ENCODE measurements at places on chromosomes 12 and 14.

GRCh38 chr12:1179128-1179527 lies 188.1 kb downstream of the ERC1 start:
- DNase-seq, result no peak

- no peak for DNase-seq
These were observed 2.0 kb upstream of the NECAP1 start for GRCh38 chr12:8080120-8080519.

DNA sequence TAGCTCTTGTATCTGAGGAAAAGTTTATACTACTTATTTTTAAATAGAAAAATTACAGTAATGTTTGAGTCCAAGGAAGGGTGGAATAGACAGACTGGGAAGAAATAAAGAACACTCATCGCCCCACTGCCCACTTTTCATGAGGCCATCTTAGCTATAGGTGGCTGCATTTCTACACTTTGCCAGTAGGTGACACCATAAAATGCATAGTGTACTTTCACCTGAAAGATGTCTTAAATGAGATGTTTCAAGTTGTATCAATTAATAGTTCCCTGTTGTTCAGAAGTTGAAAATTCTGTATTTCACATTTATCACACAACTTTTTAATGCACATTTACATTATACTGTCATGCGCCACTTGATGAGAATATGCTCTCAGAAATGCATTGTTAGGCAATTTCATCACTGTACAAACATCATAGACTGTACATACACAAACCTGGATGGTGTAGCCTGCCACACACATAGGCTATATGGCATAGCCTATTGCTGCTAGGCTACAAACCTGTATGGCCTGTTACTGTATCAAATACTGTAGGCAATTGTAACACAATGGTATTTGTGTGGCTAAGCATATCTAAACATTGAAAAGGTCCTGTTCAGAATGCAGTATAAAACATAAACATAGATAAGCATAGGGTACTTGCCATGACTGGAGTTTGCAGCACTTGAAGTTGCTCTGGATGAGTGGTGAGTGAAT lies 27.6 kb downstream of the PMCH start:
- peak; percentile 6 for DNase-seq

DNA sequence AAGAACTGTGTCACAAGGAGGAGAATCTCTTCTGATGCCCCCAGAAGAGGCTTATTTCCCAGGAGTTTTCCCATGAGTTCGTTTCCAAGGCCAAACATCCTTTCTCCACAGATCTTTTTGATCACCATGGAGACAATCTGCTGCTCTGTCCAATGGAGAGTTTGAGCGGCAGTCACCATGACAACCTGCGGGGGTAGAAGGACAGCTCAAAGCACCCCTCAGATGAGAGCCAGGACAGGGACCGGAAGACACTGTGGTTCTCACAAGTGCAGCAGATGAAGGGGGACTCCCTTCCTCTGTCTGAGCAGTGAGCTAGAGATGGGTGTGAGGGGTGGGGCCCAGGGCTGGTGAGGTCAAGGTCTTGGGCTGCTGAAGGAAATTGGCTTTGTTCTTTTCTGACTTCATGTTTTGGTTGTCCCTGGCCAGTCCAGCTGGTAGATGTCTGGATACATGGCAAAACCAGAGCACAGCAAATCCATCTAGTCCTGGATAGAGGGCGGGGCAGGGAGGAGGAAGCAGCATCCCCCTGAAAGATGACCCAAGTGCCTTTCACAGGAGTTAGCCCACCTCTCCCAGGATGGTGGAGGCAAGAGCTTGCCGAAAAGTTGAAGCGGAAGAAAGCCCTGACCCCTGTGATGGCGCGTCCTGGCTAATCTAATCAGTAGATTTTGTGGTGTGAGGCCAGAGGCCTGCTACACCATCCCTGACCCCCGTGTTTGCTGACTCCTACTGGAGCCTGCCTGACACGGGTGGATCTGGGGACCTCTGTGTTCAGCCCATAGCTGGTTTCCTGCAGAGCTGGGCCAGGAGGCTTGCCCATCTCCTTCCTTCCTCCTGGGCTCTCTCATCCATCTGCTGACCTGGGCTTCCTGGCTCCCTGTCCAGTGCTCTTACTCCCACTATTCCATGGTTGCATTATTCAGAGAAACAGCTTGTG lies 24.4 kb downstream of the DHRS2 start:
- DNase-seq, result no peak

GRCh38 chr14:61607570-61608244 lies 87.6 kb upstream of the HIF1A start:
- DNase-seq, result no peak

DNA sequence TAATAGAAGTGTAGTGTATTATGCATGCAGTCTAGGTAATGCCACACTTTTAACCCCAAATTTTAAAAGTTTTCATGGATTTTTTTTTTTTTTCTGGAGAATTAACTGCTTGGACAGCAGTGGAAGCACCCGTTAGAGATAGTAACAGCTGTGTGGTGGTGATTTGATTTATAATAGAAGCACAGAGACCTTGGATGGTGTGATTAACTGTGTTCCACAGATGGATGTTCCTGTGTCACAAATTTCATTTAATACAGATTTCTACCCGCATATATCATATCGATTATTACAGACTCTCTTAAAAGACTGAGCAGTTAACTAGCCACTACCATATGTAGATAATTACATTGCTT lies 47.0 kb downstream of the IFT81 start:
- DNase-seq, result no peak

- no peak for DNase-seq
These were observed 1.1 kb downstream of the BRI3BP start for GRCh38 chr12:124994437-124994975.

DNA sequence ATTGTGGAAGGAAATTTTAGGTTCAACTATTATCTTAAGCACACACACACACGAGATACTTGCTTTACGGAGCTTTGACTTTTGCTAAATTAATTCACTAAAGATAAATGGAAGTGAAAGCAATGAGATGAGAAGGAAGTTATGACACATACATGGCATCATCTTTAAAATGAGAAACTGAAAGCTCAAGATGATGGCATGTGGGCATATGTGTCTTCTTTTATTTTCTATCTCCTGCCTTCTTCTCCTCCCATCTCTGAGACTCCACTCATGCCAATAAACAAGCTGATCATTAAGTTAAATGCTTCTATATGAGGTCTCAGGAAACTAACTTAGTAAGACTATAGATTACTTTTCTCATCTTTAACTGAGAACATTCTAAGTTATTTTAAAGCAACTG lies 216.7 kb downstream of the MED13L start:
- no peak for DNase-seq

DNA sequence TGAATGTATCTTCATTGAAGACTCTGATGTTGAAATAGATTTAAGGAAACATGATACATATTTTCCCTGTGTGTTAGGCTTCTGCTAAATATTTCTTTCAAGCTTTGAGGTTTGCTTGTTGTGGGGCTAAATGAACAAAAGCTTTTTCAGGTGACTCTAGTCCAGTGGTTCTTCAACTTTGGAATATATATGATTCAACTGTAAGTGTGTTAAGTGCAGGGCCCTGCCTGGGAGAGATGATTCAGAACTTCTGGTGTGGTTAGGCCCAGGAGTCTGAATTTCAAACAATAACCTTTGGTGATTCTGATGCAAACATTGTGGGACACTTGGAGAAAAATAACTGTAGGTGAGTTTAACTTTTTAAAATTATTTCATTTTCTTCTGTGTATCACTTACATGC lies 93.0 kb downstream of the TRHDE start:
- no peak for DNase-seq

- no peak for DNase-seq
These were observed 188.3 kb upstream of the C14orf180 start for GRCh38 chr14:104390941-104391901.

DNA sequence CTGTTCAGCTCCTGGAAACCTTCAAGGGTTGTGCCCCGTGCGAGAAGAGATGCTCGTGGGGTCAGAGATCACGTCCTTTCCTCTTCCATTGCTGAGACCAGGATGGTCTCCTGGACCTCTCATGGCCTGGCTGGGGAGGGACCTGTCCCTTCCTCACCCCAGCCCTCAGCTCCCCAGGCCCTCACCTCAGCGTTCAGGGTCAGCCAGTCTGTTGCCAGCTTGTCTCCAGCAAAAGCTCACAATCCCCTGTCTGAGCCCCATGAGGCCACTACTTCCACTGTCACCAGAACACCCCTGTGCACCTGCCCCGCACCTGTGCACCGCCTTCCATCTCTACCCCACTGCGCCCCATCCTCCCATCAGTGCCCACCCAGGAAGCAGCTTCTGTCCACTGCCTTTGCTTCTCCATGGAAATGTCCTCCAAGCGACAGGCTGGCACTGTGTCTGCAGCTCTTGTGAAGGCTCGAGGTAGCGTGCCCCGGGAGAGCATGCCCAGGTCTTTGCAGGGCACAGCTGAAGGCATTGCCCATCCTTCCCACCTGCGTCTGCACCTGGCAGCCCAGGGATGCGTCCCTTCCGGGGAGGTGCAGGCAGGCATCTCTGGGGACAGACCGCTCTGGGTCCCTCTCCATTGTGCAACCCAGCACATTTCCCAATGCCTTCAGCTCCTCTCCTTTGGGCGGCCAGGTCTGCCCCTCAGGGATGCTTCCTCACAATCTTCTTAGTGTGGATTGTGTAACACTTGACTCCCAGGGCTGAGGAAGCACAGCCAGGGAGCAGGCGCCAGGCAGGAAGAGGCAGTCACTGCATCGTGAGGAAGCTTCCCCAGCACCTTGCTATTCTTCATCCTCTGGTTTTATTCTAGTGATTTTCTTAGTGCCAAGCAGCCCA lies 179.6 kb downstream of the ADGRD1 start:
- DNase-seq, result no peak

- DNase-seq, result no peak
These were observed 69.3 kb downstream of the ANKS1B start for GRCh38 chr12:99915251-99916082.

DNA sequence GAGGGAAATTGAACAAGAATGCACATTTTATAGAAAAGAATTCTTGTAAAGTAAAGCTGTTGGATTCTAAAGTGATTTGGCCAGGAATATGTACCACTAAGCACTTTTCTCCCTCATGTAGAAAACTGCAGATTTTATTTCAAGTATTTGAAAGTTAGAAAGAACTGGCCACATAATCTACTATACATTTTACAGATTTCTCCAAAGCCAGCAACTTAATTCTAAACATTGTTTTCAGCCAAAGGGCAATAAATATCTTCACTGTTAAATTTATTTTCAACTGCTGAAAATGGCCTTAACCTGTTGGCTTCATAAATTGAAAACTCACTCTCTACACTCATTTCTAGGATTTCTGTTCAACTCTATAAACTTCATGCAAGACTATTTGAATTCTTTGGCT lies 15.6 kb upstream of the KERA start:
- DNase-seq, result no peak

GRCh38 chr14:71625175-71625574 lies 307.1 kb upstream of the RGS6 start:
- no peak for DNase-seq

- no peak for DNase-seq
These were observed 114.4 kb downstream of the ZFP36L1 start for GRCh38 chr14:68678471-68678870.

- no peak for DNase-seq
These were observed 29.7 kb downstream of the PRPF40B start for GRCh38 chr12:49652921-49653520.

DNA sequence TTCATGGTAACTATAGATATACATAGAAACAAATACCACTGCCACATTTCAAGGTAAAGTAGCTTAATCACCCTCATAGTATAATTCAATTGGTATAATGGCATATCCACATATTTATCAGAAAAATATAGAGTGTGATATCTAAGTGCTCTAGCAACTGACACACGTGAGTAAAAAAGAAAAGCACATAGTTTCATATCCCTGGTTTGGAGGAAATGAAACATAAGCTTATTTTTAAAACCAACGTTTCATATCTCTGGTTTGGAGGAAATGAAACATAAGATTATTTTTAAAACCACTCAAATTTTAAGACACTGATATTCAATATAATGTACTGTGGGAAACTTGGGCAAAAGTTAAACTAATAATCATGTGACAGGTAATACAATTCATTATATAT lies 2.1 kb downstream of the OR6C70 start:
- no peak for DNase-seq

- no peak for DNase-seq
These were observed 253.9 kb upstream of the MDGA2 start for GRCh38 chr14:47929334-47929733.

GRCh38 chr12:112124918-112125249 lies 476 bp upstream of the TRAFD1 start:
- no peak for DNase-seq

- DNase-seq, result no peak
These were observed 1.5 kb upstream of the HSP90B1 start for GRCh38 chr12:103928682-103929045.

- DNase-seq, result no peak
These were observed 2.9 kb downstream of the CHPT1 start for GRCh38 chr12:101700299-101700820.

GRCh38 chr12:29653286-29653685 lies 130.5 kb downstream of the TMTC1 start:
- DNase-seq, result no peak

GRCh38 chr12:45504316-45505010 lies 225.0 kb upstream of the ARID2 start:
- DNase-seq, result no peak

- no peak for DNase-seq
These were observed 38.3 kb downstream of the SRGAP1 start for GRCh38 chr12:63882844-63883243.

DNA sequence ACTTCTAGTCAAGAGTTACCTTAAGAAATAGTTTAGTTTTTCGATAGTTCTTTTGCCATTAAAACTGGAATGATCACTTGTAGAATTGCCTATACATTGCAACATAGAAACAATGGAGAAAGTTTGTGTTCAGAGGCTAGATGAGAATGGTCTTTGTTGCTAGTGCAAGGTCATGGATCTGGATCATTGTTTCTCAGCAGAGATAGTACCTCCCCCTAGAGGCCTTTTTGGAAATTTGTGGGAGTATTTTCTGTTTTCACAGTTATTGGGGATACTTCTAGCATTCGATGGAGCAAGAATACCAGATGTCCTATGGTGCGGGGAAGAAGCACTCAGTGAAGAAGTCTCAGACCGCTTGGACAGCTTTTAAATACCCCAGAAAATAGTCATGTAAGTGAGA lies 138.8 kb upstream of the HMGA2 start:
- no peak for DNase-seq

GRCh38 chr14:99564256-99564925 lies 39.6 kb downstream of the CCDC85C start:
- DNase-seq, result peak; percentile 47

- no peak for DNase-seq
These were observed 4.3 kb downstream of the OSBPL8 start for GRCh38 chr12:76555231-76555767.

GRCh38 chr12:43306066-43306465 lies 245.9 kb downstream of the ADAMTS20 start:
- DNase-seq, result no peak

DNA sequence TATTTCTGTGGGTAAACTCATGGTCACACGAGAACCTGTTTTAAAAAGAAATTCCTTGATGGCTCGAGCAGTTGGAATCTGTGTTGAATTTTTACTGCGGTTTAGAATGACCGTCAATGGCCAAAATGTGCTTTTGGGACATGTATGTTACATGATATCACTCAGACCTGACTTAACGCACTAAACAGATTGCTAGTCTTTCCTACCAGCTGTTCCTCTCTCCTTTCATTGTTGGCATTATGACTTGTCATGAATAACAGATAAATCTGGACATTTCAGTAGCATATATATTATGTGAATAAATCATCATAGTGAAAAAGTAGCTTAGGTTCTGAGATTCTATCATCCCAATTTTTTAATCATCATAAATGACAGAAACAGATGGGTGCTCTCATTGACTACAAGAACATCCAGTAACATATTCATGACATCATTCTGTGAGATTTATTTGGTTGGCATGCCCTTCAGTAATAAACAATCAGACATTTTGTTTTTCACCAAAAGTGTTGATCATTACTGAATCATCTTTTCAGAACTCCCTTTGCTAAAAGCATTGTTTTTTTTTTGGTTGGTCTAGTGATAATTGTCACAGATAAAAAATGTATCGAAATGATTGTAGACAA lies 57.9 kb upstream of the NAV3 start:
- DNase-seq, result no peak
